ENCODE measurements at places on chromosomes 3 and 15.
A peak's percentile ranks its signal among the peaks of the same experiment; 100 is the strongest.

DNA sequence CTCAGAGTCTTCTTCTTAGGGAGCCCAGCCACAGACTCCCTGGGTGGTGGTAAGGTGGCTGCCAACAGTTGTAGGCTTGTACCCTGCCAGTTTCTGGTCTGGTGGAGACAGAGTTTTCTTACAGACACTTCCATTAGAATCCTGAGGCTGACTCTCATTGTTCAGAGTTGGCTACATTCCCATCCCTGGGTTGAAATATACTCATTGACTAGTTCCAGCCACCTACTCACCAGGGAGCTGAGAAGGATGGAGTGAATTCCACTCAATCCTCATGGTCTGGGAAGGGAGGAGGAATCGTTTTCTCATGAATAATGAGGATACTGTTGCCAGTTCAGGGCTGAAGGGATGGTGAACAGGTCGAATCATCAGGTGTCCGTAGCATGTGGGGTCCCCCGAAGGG lies 226.5 kb upstream of the PROK2 start:
- no peaks in the 10 kb centered on the region for H3K4me1 ChIP-seq
- H3K4me3 ChIP-seq: no peak overlapping the region
- H3K36me3 ChIP-seq: no peaks in the 10 kb centered on the region
- peaks cover 9% of the 10 kb centered on the region for H3K27me3 ChIP-seq
- no peak overlapping the region for H3K27ac ChIP-seq

DNA sequence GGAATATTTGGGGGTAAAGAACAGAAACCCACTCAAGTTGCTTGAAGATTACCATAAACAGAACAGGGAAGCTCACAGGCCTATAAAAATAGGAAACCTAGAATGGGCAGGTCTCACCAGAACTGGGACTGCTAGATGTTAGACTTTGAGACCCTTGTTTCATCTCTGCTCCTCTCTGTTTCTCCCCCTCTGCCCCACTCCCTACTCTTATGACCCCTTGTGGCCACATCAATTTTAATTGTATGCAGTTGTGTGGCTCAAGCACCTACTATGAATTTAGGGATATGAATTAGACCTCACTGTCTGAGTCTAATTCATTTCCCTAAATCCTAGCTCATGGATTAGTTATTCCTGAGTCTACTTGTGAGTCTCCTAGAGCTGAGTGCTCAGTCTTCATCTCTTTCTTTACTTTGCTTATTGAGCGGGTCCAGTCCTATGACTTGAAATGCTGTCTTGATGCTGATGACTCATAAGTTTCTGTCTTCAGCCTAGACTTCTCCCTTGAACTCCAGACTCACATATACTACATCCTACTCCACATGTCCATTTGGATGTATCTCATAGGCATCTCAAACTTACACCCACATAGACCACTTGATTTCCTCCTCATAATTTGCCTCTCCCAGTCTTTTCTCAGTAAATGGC lies 78.7 kb downstream of the ITPR1 start:
- no peak overlapping the region for H3K4me3 ChIP-seq
- DNase-seq: peak; percentile 29
- no peak overlapping the region for H3K27ac ChIP-seq
- H3K4me1 ChIP-seq: peaks cover 9% of the 10 kb centered on the region
- H3K36me3 ChIP-seq: no peaks in the 10 kb centered on the region

- peak; percentile 85 for DNase-seq
- H3K36me3 ChIP-seq: peaks cover 9% of the 10 kb centered on the region
- peaks cover 22% of the 10 kb centered on the region for H3K4me1 ChIP-seq
- H3K27ac ChIP-seq: peak overlapping the region; percentile 21
- H3K4me3 ChIP-seq: no peak overlapping the region
These were observed 4.3 kb downstream of the PROS1 start for GRCh38 chr3:93969443-93969842.

DNA sequence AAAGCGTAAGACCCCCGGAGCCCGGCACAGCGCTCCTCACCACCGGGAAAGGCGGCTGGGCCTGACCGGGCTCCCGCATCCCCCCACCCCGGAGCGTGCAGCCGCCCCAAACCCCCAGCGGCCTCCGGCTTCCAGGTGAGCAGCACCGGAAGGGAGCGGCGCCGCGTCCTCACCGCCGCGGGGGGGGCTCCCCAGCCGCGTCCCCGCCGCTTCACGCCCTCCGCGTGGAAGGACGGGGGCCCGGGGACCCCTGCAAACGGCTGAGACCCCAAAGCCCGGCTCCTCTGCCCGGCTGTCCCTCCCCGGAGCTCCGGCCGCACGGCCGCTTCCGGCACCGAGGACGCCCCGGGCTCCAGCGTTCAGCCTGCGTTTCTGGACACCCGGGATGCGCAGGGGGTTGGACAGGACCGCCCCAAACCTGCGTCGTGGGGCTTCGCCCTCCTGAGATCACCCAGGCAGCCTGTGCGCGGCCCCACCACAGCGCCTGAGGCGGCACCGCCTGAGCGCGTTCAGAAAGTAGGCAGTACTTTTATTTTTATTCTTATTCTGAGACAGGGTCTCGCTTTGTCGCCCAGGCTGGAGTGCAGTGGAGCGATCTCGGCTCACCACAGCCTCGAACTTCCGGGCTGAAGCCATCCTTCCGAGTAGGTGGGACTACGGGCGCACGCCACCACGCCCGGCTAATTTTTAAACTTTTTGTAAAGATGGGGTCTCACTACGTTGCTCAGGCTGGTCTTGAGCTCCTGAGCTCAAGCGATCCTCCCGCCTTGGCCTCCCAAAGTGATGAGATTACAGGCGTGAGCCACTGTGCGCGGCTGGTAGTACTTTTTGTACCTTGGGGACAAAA lies 51.6 kb upstream of the BLM start:
- peak; percentile 68 for DNase-seq
- H3K27me3 ChIP-seq: no peaks in the 10 kb centered on the region
- H3K4me1 ChIP-seq: peaks cover 35% of the 10 kb centered on the region
- peak overlapping the region; percentile 73 for H3K4me3 ChIP-seq

GRCh38 chr3:138675393-138675792 lies 66.8 kb downstream of the FAIM start:
- no peak overlapping the region for H3K27ac ChIP-seq
- H3K36me3 ChIP-seq: peaks cover 46% of the 10 kb centered on the region
- DNase-seq: peak; percentile 20
- H3K27me3 ChIP-seq: no peaks in the 10 kb centered on the region
- H3K4me3 ChIP-seq: no peak overlapping the region

GRCh38 chr3:5343459-5343858 lies 156.0 kb downstream of the EDEM1 start:
- H3K4me3 ChIP-seq: no peak overlapping the region
- no peaks in the 10 kb centered on the region for H3K4me1 ChIP-seq
- H3K36me3 ChIP-seq: no peaks in the 10 kb centered on the region
